Activated CD8-positive, alpha-beta T cell treated with anti-CD3 and anti-CD28 coated beads, Interleukin-2, amount 10 ng/mL, durations not matched to agents 7 days and 5 days (primary cell): ENCODE measurements at places on chromosomes 3 and 15. TPM values are rescaled to one million over a fixed set of nuclear protein-coding genes. Genes with fewer than 3 reads are reported as not detected.

DNA sequence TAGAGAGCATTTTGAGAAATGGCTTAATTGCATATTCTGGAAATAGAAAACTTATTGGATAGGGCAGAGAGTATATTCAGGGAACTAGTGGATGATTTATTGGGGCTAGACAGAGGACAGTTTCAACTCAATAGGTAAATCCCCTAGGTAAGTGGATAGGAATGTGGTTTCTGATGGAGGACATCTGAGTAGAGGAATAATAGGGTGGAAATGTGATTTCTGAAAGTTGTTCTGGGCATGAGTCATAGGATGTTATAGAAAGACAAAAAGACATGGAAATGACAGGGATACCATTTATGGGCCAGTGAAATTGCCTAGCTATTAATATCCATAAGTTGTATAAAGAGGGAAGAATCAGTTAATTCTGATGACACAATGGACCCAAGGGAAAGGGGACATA lies 563.3 kb upstream of the GOLIM4 start:
- no peak overlapping the region for H3K4me3 ChIP-seq
- DNase-seq: no peak
- H3K36me3 ChIP-seq: no peaks in the 10 kb centered on the region
- H3K4me1 ChIP-seq: no peaks in the 10 kb centered on the region

FANCI gene
- total RNA-seq: 213 TPM

GRCh38 chr3:46221938-46222337 lies 13.8 kb upstream of the CCR1 start:
- peaks cover 20% of the 10 kb centered on the region for H3K36me3 ChIP-seq
- peak overlapping the region; percentile 9 for H3K27ac ChIP-seq
- H3K27me3 ChIP-seq: peaks cover 8% of the 10 kb centered on the region
- peaks cover 38% of the 10 kb centered on the region for H3K4me1 ChIP-seq
- no peak overlapping the region for H3K4me3 ChIP-seq

DNA sequence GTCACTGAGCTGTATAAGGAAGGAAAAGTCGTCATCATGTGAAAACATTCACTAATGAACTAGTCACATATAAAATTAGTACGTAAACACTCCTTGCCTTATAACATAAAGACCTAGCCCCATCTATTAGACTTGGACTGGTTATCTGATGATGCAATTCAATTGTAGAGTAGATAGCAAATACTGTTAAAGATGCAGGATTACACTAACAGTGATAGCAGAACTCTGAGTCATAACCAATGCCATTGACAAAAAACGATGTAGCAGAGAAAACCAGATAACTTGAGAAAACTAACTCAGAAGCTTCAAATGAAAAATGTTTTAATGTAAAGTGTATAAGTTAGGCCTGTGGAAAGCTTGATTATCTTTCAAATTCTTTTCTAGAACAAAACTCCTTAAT lies 132.2 kb downstream of the WDR72 start:
- no peak overlapping the region for H3K27ac ChIP-seq
- no peak overlapping the region for H3K4me3 ChIP-seq
- DNase-seq: no peak
- no peaks in the 10 kb centered on the region for H3K4me1 ChIP-seq
- H3K27me3 ChIP-seq: no peaks in the 10 kb centered on the region

DNA sequence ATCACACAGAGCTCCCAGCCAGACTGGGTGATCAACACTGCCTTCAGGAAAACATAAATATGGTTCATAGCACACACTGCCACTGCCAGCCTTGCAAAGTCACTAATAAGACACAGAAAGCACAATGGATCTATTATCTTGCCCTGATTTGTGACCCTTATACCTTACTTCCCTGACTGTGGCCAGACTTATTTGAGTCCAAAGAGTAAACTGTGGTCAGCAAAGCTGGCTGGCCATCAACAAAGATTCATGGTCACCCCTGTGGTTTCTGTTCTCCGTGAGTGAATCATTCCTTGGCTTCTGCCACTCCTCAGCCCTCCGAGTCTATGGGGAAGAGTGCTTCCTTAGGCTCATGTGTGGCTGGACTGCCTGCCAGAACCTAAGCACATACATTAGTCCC lies 437.7 kb downstream of the RAP2B start:
- no peaks in the 10 kb centered on the region for H3K36me3 ChIP-seq
- H3K4me1 ChIP-seq: peaks cover 2% of the 10 kb centered on the region
- DNase-seq: no peak
- H3K27me3 ChIP-seq: peaks cover 2% of the 10 kb centered on the region
